ENCODE measurements at places on chromosomes 2 and 18. TPM values are rescaled to one million over a fixed set of nuclear protein-coding genes. Genes with fewer than 3 reads are reported as not detected.

Gene MROH2A
- total RNA-seq: not detected

Gene RBKS
- total RNA-seq: 6.4 TPM

Gene ALK
- not detected for total RNA-seq

DNA sequence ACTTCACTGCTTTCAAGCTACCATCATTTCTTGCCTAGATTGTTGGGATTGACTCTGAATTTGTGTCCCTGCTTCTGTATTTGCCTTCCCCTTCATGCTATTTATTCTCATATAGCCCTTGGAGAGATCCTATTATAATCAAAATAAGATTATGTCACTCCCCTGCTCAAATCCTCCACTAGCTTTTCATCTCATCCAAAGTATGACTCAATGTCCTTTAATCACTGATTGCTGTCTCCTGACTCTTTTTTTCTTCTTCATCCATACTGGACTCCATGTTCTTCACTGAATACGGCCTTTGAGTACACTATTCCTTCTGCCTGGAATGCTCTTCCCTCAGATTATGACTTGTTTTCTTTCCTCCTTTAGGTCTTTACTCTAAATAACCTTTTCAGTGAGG is 5.0 kb downstream of the RBKS start:
- DNase-seq: no peak

GRCh38 chr2:140863713-140864112 is 1267.1 kb downstream of the LRP1B start:
- no peak for DNase-seq

- no peak for DNase-seq
These were observed 32.9 kb upstream of the CCDC93 start for GRCh38 chr2:118046634-118047210.

- no peak for DNase-seq
These were observed 127.8 kb upstream of the TRIB2 start for GRCh38 chr2:12588986-12589385.

All from activated CD4-positive, alpha-beta T cell treated with anti-CD3 and anti-CD28 coated beads for 36 hours (primary cell).